ENCODE measurements at places on chromosomes 1 and 21.

DNA sequence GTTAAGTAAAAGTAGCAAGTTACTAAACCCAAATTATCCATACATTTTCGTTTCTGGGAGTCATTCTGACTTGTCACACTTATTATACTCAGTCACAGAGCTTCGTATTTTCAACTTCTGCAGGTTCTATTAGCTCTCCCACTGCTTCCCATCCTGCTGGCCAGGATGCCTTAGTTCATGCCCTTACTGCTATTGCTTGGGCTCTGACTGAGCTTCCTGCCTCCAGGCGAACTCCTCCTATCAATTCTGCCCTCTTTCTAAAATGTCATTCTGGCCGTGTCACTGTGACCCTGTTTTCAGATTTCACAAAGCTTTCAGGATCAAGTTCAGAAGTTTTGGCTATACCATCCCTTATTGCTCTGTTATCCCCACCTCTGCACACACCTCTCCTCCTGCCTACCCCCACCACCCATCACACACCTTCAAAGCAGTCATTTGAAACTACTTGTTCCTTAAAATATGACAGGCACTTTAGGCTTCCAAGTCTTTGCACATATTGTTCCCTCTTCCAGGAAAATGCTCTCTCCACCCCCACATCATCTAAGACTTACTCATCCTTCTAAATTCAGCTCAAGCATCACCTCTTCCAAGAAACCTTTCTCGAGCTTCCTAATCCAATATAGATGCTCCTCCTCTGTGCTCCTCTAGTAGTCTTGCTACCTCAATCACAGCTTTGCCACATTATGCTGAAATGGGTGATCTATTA is 278.0 kb downstream of the BRINP2 start:
- no peak for DNase-seq

GRCh38 chr1:180964595-180964994 is 51.9 kb downstream of the KIAA1614 start:
- no peak for DNase-seq

GRCh38 chr1:3453203-3453761 is 1.2 kb upstream of the ARHGEF16 start:
- DNase-seq: peak; percentile 76

GRCh38 chr1:209823143-209824041 is 4.4 kb upstream of the UTP25 start:
- DNase-seq: no peak

- DNase-seq: peak; percentile 38
Observed at GRCh38 chr21:45543371-45543709, 1.1 kb upstream of the SLC19A1 start.

DNA sequence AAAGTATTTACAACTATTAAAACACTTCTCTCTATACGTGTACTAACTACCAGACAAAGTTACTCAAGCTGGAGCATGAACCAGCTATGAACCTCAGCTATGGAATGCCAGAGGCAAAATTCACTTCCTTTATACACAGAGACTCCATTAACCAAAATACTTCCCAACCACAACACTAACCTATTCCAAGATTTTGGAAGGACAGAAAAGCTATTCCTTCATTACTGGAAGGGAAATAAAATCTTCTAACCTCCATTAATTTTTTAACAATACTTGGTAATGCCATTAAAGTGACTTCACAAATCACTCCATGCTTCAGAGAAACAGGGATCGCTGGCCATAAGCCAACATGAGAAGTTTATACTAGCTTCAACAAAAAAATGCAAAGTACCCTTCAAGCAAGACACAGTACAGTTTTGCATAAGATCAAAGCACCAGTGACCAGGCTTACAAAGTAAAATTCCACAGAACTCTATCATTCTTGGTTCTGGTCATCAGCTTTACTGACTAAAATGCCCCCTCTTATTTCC is 58.0 kb downstream of the PUM1 start:
- DNase-seq: peak; percentile 21

DNA sequence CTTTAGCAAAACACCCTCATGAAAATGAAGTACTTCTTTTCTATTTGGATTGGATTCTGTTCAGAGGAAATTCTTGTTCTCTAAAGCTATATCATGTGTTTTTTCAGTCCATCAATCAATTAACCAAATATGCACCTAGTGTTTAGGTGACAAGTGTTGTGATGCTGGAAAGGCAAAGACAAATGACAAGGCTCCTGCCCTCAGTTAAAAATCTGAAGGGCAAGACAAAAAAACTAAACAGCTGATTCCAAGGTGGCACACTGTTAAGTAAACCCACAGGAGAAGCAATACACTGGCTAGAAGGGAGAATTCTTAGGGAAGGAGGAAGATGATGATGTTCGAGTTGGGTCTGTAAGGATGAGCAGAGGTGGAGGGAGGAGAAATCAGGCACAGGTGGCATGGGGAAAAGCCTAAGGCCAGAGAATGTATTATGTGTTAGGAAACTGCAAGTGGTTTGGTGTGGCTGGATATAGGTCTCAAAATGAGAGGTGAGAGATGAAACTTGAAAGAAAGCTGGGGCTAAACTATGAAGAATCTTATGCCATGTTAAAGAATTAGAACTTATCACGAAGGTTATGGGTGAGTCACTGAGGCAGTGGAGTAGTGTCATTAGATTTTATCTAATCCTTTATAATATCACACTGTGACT is 51.8 kb upstream of the GFI1 start:
- no peak for DNase-seq

DNA sequence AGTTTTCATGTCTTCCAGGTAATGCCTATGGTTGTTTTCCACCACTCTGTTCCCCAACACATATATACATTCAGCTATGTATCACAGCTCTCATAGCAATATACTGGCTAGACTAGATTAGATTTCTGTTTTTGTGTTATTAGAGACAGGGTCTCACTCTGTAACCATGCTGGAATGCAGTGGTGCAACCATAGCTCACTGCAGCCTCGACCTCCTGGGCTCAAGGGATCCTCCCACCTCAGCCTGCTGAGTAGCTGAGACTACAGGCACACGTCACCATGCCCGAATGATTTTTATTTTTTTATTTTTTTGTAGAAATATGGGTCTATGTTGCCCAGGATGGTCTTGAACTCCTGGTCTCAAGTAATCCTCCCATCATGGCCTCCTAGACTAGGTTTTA is 37.7 kb downstream of the SYNJ1 start:
- DNase-seq: no peak

DNA sequence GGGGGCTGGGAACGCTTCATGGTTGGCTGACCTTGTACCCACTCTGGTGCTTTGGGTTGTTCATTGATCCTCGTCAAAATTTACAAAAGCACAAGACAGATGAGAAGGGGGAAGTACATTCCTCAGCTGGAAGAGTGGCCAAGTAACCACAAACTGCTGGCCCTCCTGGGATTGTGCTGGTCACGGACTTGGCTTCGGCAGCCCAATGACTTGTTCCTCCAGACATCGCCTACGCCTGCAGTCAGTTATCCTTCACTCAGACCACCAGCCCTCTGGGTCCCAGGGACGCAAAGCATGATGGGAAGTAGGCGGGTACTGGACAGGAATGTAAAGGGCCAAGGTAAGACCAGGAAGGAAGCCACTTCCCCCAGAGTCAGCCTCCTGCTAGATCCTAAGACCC is 53.1 kb downstream of the LMX1A start:
- no peak for DNase-seq

GRCh38 chr1:155040358-155041093 is 6.9 kb downstream of the DCST1 start:
- DNase-seq: no peak

- DNase-seq: no peak
Observed at GRCh38 chr1:92899780-92900179, 61.5 kb downstream of the DIPK1A start.

DNA sequence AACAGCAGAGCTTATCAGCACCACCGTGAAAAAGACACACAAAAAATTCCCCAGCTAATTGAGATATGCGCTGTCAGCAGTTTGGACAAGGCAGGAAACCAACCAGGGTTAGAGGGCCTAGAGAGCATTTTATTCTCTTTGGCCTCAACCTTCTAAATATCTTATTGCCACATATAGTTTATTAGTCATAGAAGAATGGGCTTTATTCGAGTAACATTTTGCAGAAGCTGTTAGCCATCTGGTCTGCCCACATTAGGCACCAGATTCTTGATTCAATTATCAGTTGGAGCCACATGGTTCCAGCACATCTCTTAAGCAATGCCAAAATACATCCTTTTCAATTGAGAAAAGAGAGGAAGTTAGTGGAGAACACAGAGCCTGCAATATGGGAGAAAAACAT is 109.9 kb upstream of the CXADR start:
- no peak for DNase-seq

DNA sequence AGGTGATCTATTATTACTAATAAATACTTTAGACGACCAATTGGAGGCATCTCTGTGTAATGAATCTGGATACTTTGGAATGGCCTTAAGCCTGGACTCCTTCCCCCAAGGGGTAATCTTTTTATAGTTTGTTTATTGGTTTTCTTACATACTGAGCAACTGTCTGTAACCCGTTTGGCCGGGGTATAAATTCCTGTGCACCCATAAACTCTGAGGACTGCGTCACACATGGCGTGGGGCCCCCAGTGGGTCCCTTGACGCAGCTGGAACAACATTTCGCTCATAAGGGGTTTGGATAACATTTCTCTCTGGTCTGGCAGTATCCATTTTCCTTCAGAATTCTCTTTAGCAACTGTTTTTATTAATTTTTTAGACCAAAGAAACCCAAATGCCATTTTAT is 26.5 kb downstream of the SCCPDH start:
- no peak for DNase-seq

DNA sequence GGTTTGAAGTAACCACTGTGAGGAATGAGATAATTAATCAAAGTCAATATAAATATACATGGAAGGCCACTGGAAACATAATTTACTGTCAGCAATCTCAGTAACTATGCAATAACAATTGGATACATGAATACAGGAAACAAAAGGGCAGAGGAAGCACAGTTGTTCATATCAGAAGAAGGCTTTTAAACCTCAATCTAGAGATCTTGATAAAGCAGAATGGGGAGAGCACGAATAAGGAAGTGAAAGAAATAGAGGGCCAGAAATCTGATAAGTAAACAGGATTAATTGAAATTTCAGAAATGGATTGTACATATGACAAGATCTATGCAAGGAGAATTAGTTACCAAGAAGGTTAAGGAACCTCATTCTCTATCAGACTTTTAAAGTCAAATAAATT is 93.0 kb downstream of the EVI5 start:
- no peak for DNase-seq

GRCh38 chr1:14570514-14570913 is 28.0 kb upstream of the KAZN start:
- DNase-seq: no peak

GRCh38 chr21:41836166-41837015 is 42.8 kb downstream of the PRDM15 start:
- DNase-seq: no peak

- no peak for DNase-seq
Observed at GRCh38 chr1:234474375-234474774, 4.6 kb downstream of the TARBP1 start.

GRCh38 chr1:52233463-52233862 is 91.6 kb downstream of the ZFYVE9 start:
- DNase-seq: no peak

DNA sequence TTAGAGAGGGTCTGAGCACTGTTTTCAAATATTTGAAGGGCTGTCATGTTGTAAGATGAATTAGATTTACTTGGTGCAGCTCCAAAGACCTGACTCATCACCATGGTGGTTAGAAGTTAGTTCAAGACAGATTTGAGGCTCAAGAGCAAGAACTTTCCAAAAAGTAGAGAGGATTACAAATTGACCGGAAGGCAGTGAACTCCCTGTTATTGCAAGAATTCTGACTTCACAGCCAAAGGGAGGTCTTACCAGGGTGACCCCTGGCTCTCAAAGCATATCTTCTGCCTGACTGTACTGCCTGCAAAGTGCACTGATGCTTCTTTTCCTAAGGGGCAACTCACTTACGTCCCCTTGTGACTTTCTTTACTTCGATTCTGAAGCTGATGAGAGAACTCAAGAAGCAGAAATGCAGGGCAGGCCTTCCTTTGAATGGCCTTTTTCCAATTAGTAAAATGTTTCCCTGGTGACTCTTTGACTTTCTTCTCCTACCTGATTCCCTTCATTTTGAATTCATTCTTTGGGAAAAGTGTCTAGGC is 86.4 kb downstream of the NAV1 start:
- DNase-seq: no peak

- DNase-seq: no peak
Observed at GRCh38 chr21:28639737-28640136, 352.9 kb downstream of the LTN1 start.

DNA sequence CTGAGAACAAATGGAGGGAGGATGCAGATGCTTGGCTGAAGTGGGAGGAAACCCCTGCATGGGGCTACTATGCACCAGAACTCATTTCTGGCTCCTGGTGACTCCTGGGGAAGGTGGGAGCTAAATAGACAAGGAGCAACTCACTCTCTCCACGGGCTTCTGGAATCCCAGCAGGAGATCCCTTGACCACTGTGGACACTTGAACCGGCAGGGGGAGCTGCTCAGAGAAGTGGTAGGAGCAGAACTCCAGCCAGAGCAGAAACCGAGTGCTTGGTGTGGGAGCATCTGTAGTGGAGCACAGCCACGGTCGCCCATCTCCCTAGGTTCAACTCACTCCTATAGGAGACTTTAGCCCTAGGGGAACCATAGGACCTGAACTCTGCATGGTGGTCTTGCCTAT is 205.6 kb upstream of the GJB5 start:
- DNase-seq: no peak

DNA sequence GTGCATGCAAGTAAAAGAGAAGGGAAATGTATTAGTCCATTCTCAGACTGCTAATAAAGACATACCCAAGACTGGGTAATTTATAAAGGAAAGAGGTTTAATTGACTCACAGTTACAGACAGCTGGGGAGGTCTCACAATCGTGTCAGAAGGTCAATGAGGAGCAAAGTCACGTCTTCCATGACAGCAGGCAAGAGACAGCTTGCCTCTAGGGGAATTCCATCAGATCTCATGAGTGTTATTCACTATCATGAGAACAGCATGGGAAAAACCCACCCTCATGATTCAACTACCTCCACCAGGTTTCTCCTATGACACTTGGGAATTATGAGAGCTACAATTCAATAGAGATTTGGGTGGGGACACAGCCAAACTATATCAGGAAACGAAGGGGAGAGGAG is 8.1 kb downstream of the KRTAP21-3 start:
- no peak for DNase-seq

GRCh38 chr1:232551386-232551785 is 78.5 kb downstream of the SIPA1L2 start:
- peak; percentile 39 for DNase-seq

DNA sequence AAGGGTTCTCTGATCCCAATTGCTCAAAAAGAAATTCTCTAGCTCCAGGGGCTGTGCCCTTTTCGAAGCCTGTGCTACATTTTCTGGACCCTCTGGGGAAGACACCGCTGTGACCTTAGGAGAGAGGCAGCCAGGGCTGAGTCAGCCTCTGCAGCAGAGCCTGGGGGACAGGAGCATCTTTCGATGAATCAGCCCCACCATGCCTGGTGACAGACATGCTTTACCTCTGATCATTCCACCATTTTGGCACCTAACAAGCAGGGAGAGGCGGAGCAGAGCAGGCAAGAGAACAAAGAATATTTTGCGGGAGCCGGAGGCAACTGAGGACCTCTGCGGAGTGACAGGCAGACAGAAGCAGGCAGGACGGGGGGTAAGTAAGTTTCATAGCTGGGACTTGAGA is 84.9 kb downstream of the VWA5B1 start:
- no peak for DNase-seq
